ENCODE measurements at places on chromosomes 7 and 10.

DNA sequence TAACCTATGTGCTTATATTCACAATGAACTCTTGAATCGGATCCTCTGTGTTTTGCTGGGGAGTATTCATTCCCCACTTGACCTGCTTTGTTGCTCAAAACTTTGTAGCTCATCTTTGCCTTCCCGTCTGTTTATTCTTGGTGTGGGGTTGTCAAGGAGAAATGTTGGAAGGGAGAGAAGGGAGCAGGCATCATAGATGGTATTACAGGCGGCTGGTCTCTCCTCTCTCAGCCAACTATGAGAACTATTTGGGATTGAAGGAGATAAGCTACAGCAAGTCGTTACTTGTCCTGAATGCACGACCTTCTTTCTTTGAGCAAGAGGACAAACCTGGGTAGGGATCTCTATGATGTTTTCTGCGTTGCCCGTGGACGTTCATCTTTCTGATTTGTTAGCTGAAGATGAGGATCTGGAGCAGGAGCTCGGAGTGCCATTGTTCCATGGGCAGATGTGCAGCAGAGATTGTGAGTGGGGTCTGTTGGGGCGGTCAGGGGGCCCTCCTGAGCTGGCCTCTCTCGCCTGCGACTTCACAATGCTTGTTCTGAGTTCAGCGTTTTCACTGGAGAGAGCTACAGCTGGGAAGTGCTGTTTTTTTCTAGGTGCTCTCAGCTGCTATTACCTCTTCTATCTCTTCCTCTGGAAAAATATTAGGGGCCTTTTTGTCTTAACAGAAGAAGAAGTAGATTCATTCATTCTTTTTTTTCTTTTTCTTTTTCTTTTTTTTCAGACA lies 126.9 kb upstream of the KLF6 start:
- DNase-seq, result no peak

DNA sequence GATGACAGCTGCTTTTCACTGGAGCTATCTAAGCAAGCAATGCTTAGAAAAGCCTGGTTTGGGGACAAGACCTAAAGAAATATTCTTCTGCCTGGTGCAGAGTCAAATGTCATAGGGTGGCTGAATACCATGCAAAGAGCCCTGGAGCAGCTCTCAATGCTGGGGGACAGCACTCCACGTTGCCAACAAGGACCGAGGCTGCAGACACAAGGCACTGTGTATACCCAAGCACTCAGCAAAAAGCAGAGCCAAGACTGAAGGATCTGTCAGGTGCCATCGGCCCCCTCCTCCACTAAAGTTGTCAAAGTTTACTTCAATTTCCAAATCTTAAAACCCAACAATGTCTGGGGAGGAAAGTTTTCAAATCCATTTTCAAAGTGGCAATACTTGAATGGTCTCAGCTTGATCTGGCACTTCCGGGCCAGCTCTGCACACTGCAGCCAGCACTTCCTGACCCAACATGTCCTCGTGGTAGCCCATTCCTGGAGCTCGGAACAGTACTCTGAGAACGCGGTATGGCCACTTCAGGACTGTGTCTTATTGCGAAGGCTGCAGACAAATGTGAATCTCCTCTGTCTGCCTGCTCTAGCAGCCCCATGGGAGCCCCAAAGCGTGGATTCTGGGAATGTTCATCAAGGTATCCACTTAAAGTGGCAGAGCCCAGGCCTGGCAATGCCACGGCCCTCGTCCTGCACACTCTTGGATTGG lies 191.8 kb downstream of the TNS3 start:
- no peak for DNase-seq

DNA sequence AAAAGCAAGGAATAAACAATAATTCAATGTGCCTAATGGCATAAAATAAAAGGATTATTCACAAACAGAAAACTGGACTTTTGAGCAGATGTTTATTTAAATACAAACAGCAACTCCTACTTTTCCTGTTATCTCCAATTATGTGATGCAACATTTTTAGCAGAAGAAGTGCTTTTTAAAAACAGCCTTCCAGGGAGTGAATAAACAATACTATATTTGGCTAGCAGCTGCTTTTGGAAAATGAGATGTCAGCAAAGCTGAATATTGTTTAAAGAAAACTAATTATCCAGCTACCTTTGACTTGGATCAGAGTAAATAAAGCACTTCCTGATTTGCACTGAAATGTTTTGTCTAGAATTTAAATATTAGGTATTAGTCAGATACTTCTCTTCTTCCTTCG lies 23.2 kb downstream of the CDK1 start:
- no peak for DNase-seq

DNA sequence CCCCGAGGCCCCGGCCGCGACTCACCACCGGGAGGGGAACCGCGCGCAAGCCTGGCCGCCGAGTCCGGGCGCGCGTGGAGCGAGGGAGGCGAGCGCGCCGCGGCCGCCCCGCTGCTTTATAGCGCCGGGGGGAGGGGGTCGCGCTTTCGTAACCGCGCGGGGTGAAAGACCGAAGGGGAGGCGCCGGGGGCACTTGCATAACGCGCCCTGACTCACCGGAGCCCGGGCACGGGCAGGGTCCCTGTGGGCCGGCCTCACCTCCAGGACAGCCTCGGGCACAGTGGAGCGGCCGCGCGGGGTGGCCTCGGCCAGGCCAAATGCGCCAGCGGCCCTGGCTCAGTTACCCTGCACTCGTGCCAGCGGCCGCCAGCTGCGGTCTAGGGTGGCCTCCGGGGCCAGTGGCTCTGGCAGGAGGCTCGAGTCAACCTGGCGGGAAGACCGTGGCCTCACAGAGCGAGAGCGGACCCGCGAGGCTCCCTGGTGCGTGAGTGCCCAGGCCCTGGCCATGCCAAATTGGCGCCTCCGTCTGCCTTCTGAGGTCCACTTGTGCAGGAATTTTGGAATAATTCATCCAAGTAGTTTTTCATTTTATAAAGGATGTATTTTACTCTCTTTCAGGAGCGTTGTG lies at the start of gene RBP4:
Gene RBP4, minus strand, starts transcription at position 90 of the 628 bp plus-strand sequence. CDS start 207 bp downstream, outside the sequence.
- no peak for DNase-seq

GRCh38 chr10:91389636-91390512 lies 20.3 kb upstream of the HECTD2 start:
- no peak for DNase-seq

DNA sequence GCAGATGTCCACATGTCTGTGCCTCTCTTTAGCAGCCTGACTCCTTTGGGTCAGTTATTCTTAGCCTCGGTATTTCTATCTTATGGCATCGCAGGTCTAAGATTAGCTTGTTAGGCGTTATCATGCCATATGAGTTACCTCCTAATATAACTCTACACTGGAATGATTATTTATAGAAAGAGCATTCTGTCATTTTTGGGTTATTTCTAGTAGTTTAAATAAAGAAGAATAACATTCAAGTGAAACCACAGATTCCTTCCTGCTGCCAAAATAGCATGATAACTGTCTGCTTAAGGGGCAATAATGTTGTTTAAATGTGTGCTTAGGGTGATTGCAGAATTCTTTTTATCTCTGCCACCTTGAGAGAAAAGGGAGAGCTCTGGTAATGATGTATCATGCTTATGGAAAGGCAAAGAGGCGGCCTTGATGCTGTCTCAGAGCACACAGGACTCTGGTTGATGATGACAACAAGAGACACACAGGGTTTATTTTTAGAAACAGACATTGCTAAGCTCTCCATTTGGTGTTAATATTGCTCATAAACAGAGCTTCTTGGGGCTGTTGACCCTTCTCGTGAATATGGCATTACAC lies 10.4 kb downstream of the HDAC9 start:
- DNase-seq, result no peak

- no peak for DNase-seq
Observed at GRCh38 chr7:6028563-6028962, 2.6 kb upstream of the ANKRD61 start.
